ENCODE measurements at places on chromosomes 6 and 20. TPM values are rescaled to one million over a fixed set of nuclear protein-coding genes. Genes with fewer than 3 reads are reported as not detected.

The ANGPT4 gene
- 0.02 TPM for total RNA-seq

The CD40 gene
- total RNA-seq = 4.1 TPM

The IP6K3 gene
- total RNA-seq = 1.6 TPM

The IL17F gene
- total RNA-seq = not detected

The EGFL8 gene
- total RNA-seq = 1.8 TPM

The GUCA1A gene
- total RNA-seq = not detected

The SLC35B2 gene
- total RNA-seq = 63.5 TPM

The HAO1 gene
- total RNA-seq = not detected

The AGER gene
- 1.2 TPM for total RNA-seq

The MACROD2 gene
- 0.65 TPM for total RNA-seq

The ZC3H12D gene
- total RNA-seq = 0.12 TPM

The LPA gene
- 0.09 TPM for total RNA-seq

The PNLDC1 gene
- total RNA-seq = 0.08 TPM

The MAD2L1BP gene
- total RNA-seq = 33.7 TPM

The IMPG1 gene
- total RNA-seq = not detected

The LY6G6D gene
- not detected for total RNA-seq
